ENCODE measurements at places on chromosomes 13 and 19. TPM values are rescaled to one million over a fixed set of nuclear protein-coding genes. Genes with fewer than 3 reads are reported as not detected.

- DNase-seq = no peak
Observed at GRCh38 chr19:3699741-3700241, 477 bp downstream of the PIP5K1C start.

The CCL25 gene
- 0.26 TPM for polyA plus RNA-seq

DNA sequence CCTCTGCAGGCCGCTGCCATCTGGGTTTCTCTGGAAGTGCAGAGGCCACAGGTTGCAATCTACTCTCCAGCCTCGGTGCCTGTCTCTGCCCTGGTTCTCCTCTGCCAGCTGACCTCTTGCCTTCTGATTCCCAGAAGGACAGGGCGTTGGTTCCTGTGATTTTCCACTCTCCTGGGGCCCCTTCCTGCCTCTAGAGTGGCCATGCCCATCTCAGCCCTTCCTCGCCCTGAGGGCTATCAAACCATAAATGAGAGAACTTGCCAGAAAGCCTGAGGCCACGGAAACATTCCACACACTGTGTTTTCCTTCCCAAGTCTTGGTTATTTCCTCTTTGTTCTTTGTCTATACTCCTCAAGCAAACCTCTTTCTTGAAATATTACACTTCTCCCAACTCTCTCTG is 146.2 kb downstream of the SHISA2 start:
- DNase-seq = no peak

- DNase-seq = no peak
Observed at GRCh38 chr19:28883241-28883693, 329.7 kb downstream of the UQCRFS1 start.

The PRPF31 gene
- 82.8 TPM for polyA plus RNA-seq

The RAB3A gene
- 6.5 TPM for polyA plus RNA-seq

The ACP4 gene
- polyA plus RNA-seq = not detected

The UGGT2 gene
- polyA plus RNA-seq = 34.8 TPM

DNA sequence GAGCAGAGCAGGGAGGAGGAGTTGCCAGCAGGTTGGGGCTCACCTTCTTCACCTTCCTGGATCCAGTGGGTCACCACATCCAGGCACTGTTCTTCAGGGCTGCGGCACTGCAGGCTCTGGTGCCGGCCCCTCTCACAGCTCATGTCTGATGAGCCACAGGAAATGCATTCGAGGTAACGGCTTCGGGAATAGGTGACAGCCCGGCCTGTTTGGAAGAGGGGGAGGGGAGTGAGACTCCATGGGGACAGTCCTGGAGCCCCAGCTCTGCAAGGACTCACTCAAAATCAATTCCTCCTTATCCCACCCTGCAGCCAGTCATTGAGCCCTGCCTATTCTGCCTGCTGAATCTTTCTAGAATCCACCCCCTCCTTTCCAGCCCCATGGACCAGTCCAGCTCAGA is 13.5 kb downstream of the PLAUR start:
- DNase-seq = no peak

DNA sequence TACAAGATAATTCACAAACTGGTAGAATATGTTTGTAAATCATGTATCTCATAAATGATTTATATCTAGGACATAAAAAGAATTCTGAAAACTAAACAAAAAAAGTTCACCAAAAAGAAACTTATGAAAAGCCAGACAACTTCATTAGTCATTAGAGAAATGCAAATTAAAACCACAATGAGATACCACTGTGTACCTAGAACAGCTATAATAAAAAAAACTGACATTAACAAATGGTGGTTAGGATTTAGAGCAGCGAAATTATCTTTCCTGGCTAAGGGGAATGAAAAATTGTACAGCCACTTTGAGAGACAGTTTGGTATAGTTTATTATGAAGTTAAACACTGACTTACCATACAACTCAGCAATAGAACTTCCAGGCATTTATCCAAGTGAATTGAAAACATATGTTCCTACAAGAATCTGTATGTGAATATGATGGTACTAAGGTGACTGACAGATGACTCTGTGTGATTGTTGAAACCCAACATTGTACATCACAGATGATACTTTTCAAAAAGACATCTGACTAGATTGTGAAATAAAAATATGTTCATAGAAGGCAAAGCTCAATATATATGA is 41.8 kb downstream of the UGGT2 start:
- DNase-seq = no peak

DNA sequence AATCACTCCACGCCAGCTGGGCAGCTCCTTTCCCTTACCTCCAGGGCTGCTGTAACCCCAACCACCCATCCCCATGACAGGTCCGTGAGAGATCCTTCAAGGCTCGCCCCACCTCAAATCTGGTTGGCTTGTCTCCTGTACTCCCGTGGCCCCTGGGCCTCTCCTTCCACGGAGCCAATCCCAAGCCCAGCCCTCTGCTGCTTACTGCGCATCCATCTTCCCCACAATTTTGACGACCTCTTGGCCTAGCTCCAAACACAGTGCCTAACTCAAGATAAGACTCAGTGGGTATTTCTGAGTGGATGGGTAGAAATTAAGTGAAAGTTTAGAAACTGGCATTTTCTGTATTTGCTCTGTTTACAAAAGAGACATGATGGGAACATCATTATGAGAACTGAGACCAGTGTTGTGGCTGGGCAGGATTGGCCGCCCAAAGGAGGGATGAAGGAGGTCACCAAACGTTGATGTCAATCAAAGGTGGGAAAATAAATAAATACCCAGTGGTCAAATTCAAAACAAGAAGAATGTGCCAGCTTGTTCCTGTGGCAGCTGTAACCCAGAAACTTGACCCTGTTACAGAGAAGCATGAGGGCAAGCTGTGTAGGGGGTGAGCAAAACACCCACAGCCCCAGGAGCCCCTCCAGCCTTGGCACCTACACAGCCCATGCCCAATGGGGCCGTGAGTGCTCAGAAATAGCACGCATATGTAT is 162.2 kb downstream of the ABCC4 start:
- DNase-seq = no peak

The ZNF763 gene
- 11.7 TPM for polyA plus RNA-seq

DNA sequence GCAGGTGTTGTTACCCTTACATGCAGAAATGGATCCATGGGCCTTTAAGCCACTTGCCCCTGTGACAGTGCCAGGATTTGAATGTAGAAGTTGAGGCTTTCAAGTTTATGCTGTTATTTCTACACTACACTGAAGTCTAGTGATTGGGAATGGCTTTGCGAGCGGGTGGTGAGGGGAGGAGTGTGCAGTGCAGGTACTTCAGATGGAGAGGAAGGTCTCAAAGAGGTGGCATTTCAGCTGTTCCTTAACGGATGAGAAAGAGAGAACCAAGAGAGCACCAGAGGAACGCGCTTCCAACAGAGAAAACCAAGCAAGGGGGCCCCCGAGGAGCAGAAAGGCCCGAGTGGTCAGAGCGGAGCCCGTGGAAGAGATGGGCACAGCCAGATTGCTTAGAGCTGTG is 13.3 kb downstream of the ACTN4 start:
- DNase-seq = no peak

The ADGRL1 gene
- 33.2 TPM for polyA plus RNA-seq

The ALOX5AP gene
- 3.2 TPM for polyA plus RNA-seq

DNA sequence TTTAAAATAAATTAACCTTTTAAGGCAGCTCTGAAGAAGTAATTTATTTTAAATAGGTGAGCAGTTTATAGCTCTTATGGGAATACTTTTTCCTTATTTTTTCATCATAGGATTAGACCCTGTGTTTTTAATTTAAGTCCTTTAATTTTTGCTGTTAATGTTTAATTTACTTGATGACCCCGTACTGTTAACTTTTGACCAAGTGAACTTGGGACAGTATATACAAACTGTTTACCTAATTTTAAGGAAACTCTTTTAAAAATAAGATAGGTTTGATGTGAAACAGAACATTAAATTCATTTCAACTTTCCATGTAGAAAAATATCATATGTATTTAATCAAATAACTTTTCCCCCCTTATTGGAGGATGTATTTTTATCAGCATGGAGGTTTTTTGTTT is 74.4 kb downstream of the KCNRG start:
- no peak for DNase-seq

DNA sequence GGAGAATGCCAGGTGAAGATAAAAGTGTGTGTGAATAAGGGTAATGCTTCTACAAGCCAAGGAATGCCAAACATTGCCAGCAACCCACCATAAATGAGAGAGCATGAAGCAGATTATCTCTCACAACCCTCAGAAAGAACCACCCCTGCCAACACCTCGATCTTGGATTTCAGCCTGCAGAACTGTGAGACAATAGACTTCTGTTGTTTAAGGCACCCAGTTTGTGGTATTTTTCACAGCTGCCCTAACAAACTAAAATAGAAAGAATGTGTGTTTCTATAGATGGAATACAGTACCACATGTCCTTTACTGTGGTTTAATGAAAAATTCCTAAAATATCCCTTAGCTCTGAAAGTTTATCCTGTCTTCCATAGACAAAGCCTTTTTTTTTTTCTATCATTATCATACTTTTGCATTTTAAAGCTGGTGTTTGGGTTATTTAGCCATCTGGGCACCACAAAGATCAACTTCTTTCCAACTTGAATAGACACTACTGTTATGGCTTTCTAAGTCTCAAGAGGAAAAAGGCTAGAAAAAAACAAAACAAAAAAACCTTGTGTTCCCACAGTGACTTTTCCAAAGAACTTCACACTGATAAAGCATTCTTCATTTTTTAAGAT is 505.6 kb downstream of the KCTD12 start:
- DNase-seq = no peak

The OSCAR gene
- 0.11 TPM for polyA plus RNA-seq

- DNase-seq = no peak
Observed at GRCh38 chr19:46953955-46954501, 65.6 kb upstream of the NPAS1 start.

The NR1H2 gene
- 25.0 TPM for polyA plus RNA-seq

DNA sequence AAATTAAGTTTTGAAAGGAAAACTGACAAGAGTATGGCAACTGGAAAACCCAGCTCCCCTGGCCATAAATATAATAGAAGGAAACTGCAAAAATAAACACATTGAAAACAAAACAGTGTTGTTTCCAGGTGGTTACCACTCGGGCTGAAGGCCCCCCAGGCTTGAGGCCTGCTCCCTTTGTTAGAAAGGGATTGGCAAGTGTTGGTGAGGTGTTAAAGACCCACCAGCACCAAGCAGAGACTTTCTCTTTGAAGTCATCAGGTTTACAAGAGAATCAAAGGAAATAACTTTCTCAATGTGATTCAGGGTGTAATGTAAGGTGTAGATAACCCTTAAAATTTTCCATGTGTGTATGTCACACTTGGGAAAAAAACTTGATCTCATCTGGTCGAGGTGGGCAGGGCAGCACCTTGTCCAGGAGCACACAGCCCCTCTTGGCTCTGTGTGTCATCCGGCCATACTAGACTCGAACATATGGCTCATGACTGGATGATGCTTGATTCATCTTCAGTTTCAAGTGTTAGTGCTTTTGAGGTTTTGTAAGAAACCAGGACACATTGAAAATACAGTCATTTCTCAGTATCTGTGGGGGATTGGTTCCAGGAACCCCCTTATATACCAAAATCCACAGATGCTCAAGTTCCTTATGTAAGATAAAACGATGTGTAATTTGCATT is 7.8 kb downstream of the ACTN4 start:
- DNase-seq = no peak

- no peak for DNase-seq
Observed at GRCh38 chr19:38047049-38047438, 140.0 kb downstream of the SIPA1L3 start.

The MIA gene
- 1.4 TPM for polyA plus RNA-seq
